ENCODE measurements at places on chromosomes 2 and 18.
A peak's percentile ranks its signal among the peaks of the same experiment; 100 is the strongest.

GRCh38 chr2:167750675-167751074 lies 496.7 kb downstream of the STK39 start:
- no peak for DNase-seq

GRCh38 chr2:105473011-105473410 lies 74.2 kb upstream of the FHL2 start:
- no peak for DNase-seq

- no peak for DNase-seq
These were observed 156.8 kb upstream of the RBMS1 start for GRCh38 chr2:160650196-160651118.

DNA sequence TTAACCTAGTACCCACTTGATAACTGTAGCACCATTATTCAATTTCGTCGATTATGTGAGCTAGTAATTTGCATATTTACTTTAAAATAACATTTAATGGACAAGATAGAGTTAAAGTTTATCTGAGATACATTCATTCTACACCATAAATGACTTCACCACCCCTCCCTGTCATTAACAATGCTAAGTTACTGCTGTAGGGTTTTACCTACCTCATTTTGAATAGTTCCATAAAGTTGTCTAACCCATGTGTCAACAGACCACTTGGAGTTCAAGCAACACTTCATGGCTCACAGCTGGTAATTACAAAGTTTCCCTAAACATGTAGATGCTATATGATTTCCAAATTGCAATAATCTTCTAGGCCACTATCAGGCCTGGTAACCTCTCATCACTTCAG lies 127.4 kb upstream of the CYP26B1 start:
- DNase-seq: no peak

GRCh38 chr2:227404585-227405271 lies 17.0 kb upstream of the SCYGR1 start:
- no peak for DNase-seq

- DNase-seq: peak; percentile 36
These were observed at the start of gene DHRS9 for GRCh38 chr2:169069341-169069740. DHRS9 (plus strand) TSS chr2:169069563; CDS start chr2:169081582, 12,019 bp downstream.

- DNase-seq: no peak
These were observed 46.7 kb downstream of the NDUFA10 start for GRCh38 chr2:239978411-239978810.

- DNase-seq: no peak
These were observed 87.8 kb upstream of the THOC1 start for GRCh38 chr18:355678-356077.

Data from activated T-cell treated with anti-CD3 and anti-CD28 coated beads for 48 hours (primary cell).